Left colon (tissue), 2 donors: ENCODE measurements at places on chromosomes 5 and 9. TPM values are rescaled to one million over a fixed set of nuclear protein-coding genes. Genes with fewer than 3 reads are reported as not detected.

- peak; percentile 100 for DNase-seq
These were observed at the start of gene HNRNPK for GRCh38 chr9:83979812-83980394. Gene HNRNPK, minus strand, starts transcription at chr9:83980215. Its CDS starts 1,963 bp downstream, at chr9:83978252.

GRCh38 chr5:17769277-17769676 is 135.0 kb downstream of the TAF11L14 start:
- no peak for DNase-seq

DNA sequence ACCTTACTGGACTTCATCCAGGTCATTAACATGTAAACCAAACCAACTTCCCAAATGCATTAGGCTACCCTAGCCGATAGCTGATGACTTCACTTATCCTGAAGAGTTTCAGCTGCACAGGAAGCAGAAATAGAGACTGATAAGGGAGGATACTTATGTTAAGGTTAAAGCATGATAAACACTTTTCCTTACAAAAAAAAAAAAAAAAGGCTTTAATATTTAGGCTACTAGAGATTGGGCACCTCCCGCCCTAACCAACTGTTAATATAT is 1.6 kb upstream of the MEF2C start:
- DNase-seq = no peak

Gene CDHR2
- 141 TPM for total RNA-seq

DNA sequence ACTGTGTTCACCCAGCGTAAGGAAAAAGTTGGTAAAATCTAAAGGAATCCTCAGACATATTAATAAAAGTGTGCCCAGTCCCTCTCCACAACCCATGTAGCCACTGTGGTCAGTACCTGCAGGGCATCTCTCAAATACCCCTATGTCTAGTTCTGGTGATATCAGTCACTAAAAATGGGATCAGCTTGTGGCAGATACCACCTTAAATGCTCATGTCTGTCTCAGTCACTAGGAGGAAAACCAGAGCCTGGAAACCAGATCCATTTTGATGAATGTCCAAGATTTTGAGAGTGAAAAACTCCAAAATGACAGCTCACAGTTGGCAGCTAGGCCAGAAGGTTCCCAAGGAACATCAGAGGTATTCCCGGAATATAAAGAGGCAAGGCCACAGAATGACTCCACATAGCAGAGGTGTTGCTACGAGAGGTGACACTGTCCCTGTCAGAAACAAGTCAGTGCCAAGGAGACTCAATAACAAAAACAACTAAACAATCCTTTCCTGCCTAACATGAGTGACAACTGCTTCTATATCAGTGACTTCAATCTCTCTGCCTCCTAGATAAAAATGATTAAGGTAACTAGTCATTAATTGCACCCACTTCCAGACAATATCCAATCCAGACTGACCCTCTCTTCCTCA is 13.5 kb downstream of the PCAT7 start:
- no peak for DNase-seq

DNA sequence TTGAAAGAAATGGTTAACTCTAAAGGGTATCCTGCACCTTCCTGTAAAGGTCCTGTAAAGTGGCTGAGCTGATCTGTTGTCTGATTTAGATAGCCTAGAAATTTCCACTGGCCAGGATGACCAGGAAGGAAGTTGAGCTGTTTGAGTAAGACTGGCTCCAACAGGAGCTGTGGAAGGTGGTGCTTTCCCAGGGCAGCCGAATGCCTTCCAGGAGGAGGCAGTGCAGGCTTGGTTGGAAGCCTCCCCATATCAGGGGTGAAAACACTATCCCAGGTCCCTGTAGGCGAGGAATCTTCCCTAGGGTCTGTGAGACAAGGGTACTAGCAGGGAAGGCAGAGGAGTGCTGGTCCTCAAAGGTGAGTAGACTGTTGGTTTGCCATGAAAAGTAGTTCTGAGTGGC is 98.4 kb downstream of the LIX1 start:
- peak; percentile 44 for DNase-seq

Gene PHF24
- total RNA-seq = 0.12 TPM

- peak; percentile 69 for DNase-seq
These were observed 583.4 kb downstream of the ACTL7B start for GRCh38 chr9:108272349-108272899.

Gene KCNV2
- not detected for total RNA-seq

- DNase-seq = no peak
These were observed 68.7 kb downstream of the PRR16 start for GRCh38 chr5:120532835-120533234.
